NCI-H2107 (cell line): ENCODE measurements at places on chromosomes 2 and 18.

GRCh38 chr18:12314591-12315305 is 6.7 kb downstream of the TUBB6 start:
- DNase-seq: no peak

GRCh38 chr2:240205348-240205747 is 64.9 kb upstream of the OTOS start:
- no peak for DNase-seq

DNA sequence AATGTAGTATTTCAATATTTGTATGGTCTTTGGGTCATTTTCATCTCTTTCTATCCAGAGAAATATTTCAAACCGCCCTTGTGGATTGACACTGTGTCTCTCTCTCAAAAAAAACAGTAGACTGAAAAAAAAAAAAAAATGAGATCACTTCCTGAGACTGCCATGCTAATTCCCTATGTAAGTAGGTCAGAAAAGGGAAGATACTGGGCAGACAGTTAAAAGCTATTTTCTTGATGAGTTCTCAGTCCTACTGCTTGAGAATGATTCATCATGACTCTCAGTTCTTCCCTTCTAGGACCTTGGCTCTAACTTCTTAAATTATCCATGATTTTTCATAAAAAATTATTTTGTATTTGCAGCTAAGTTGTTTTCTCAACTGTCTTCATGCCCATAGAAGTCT is 672.3 kb upstream of the REG3G start:
- no peak for DNase-seq

GRCh38 chr2:238866656-238867277 is 18.9 kb downstream of the TWIST2 start:
- DNase-seq: no peak

- DNase-seq: no peak
Observed at GRCh38 chr2:168119515-168120141, 127.8 kb downstream of the STK39 start.
